ENCODE measurements at places on chromosomes 16 and 17. TPM values are rescaled to one million over a fixed set of nuclear protein-coding genes. Genes with fewer than 3 reads are reported as not detected.

LRRC59 gene
- polyA plus RNA-seq: 110 TPM

DNA sequence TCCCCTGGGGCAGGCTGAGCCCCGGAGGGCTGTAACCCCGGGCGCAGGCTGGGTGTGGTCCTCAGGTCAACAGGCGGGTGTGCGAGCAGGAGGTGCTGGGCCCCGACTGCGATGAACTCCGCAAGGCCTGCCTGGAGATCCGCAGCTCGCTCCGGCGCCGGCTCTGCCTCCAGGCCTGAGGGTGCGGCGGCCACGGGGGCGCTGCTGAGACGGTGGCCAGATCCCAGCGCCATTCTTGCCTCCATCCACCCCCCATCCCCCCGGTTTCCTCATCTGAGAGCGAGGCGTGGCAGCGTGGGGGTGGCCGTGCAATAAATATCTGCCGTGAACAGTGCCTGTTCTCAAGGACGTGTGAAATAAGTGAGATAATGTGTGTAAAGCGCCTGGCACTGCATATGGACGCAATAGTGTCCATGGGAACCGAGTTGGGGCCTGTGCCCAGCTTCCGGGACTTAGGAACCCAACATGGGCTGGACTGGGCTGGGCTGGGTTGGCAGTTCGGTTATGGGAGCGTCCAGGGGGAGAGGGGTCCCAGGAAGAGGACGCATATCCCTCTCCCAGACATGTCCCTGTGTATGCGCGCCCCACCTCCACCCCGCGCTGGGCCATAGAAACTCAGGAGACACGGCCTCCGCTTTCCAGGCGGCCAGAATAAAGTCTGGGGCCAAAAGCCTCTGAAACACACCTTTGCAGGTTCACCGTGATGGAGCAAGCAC lies 15.0 kb downstream of the ZNF213 start:
- no peaks in the 10 kb centered on the region for H3K27me3 ChIP-seq
- peak overlapping the region; percentile 76 for H3K4me3 ChIP-seq
- peak overlapping the region; percentile 50 for H3K27ac ChIP-seq
- no peaks in the 10 kb centered on the region for H3K4me1 ChIP-seq
- peak; percentile 78 for DNase-seq
- H3K36me3 ChIP-seq: no peaks in the 10 kb centered on the region

- H3K4me3 ChIP-seq: no peak overlapping the region
- H3K27me3 ChIP-seq: peaks cover 2% of the 10 kb centered on the region
- no peak overlapping the region for H3K27ac ChIP-seq
- no peaks in the 10 kb centered on the region for H3K4me1 ChIP-seq
- H3K36me3 ChIP-seq: no peaks in the 10 kb centered on the region
These were observed 23.5 kb upstream of the NXPH3 start for GRCh38 chr17:49552070-49552751.

- no peaks in the 10 kb centered on the region for H3K27me3 ChIP-seq
- no peaks in the 10 kb centered on the region for H3K36me3 ChIP-seq
- no peaks in the 10 kb centered on the region for H3K4me1 ChIP-seq
- no peak for DNase-seq
- H3K27ac ChIP-seq: no peak overlapping the region
These were observed 17.8 kb downstream of the SPECC1 start for GRCh38 chr17:20026960-20027359.

- H3K4me1 ChIP-seq: no peaks in the 10 kb centered on the region
- no peaks in the 10 kb centered on the region for H3K36me3 ChIP-seq
- no peak overlapping the region for H3K4me3 ChIP-seq
- no peak overlapping the region for H3K27ac ChIP-seq
These were observed 140.9 kb downstream of the MRTFB start for GRCh38 chr16:14211856-14212543.

BIRC5 gene
- 44.4 TPM for polyA plus RNA-seq

DNA sequence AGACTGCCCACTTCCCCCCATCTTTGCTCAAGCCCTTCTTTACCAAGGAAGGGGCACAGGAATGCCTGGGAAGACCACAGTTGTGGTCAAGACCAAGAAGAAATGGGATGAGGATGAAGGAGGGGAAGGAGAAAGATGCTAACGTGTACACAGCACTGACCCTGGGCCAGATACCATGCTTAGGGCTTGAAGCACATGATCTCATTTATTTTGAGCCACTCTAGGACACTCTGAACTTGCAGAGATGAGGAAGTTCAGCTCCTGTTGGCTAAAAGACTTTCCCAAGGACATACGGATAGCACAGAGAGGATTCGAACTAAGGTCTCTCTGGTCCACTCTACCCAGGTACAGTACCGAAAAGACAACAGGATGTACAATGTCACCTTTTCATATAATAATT lies 42.6 kb downstream of the PIK3R5 start:
- H3K27me3 ChIP-seq: no peaks in the 10 kb centered on the region
- no peaks in the 10 kb centered on the region for H3K36me3 ChIP-seq
- H3K4me1 ChIP-seq: peaks cover 16% of the 10 kb centered on the region

DNA sequence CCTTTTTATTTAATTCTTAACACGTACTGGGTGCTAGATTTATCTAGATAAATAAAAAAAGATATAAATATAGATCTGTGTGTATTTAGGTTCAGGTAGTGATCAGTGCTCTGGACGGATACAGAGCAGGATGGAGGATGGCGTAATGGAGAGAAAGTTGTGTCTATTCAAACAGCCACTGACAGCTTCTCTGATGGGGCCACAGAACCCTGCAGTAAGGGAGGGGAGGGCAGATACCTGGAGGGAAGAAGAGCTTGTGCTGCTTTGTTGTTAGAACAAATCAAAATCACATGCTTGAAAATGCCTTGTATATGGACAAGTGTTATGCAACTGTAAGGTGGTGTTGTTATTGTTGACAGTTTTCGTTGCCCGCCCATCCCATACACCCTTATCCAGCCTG lies 170.2 kb downstream of the UTP18 start:
- DNase-seq: no peak
- H3K4me1 ChIP-seq: no peaks in the 10 kb centered on the region
- no peak overlapping the region for H3K4me3 ChIP-seq
- no peak overlapping the region for H3K27ac ChIP-seq

TLCD3B gene
- 0.13 TPM for polyA plus RNA-seq

DNA sequence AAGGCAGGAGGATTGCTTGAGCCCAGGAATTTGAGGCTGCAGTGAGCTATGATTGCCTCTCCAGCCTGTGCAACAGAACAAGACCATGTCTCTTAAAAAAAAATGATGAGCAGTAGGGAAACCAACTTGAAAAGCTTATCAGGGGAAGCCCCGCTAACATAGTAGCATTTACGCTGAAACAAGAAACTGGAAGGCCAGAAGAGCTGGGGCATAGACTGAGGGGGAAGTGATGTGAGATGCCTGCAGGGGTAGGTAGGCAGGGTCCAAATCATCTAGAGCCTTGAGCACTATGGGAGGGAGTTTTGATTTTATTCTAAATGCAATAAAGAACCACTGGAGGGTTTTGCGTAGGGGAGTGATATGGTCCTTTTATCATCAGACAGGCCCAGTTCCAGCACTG lies 139.3 kb downstream of the CYB561 start:
- H3K27me3 ChIP-seq: no peaks in the 10 kb centered on the region
- no peak for DNase-seq
- no peaks in the 10 kb centered on the region for H3K36me3 ChIP-seq
- H3K4me3 ChIP-seq: no peak overlapping the region

GRCh38 chr17:76160896-76161528 lies 20.0 kb upstream of the FOXJ1 start:
- H3K27ac ChIP-seq: no peak overlapping the region
- peaks cover 4% of the 10 kb centered on the region for H3K4me1 ChIP-seq
- H3K36me3 ChIP-seq: no peaks in the 10 kb centered on the region
- no peaks in the 10 kb centered on the region for H3K27me3 ChIP-seq

DNA sequence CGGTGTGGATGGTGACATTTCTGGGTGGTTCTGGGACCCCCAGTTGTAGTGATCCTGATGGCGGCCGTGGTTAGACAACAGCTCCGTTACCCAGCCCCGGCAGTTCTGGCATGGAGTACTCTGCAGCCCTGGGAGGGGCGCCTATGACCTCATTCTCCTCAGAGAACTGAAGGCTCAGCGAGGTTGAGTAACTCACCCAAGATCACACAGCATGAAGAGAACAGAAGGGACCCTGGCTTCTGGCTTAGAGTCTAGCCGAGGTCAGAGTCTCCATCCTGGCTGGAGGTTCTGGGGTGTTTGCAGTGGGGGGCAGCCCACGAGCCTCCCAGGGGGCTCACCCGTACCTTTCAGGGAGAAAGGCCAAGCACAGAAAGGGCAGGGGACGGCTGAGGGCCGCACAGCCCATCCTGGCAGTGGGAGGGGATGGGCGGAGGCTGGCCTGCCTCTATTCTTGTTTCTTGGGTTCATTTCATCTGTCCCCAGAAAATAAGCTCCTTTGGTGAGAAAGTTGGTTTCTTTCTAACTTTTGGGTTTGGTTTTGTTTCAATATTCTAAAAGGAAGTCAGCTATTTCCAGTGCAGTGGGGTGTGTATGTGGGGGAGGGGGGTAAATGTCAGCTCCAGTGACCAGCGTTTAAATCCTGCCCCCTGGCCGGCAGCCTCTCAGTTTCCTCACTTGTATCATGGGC lies 13.2 kb downstream of the ZFPM1 start:
- H3K36me3 ChIP-seq: no peaks in the 10 kb centered on the region
- no peak overlapping the region for H3K4me3 ChIP-seq
- H3K27me3 ChIP-seq: no peaks in the 10 kb centered on the region
- no peak for DNase-seq
- no peak overlapping the region for H3K27ac ChIP-seq
- no peaks in the 10 kb centered on the region for H3K4me1 ChIP-seq

ALOX15B gene
- not detected for polyA plus RNA-seq

DNA sequence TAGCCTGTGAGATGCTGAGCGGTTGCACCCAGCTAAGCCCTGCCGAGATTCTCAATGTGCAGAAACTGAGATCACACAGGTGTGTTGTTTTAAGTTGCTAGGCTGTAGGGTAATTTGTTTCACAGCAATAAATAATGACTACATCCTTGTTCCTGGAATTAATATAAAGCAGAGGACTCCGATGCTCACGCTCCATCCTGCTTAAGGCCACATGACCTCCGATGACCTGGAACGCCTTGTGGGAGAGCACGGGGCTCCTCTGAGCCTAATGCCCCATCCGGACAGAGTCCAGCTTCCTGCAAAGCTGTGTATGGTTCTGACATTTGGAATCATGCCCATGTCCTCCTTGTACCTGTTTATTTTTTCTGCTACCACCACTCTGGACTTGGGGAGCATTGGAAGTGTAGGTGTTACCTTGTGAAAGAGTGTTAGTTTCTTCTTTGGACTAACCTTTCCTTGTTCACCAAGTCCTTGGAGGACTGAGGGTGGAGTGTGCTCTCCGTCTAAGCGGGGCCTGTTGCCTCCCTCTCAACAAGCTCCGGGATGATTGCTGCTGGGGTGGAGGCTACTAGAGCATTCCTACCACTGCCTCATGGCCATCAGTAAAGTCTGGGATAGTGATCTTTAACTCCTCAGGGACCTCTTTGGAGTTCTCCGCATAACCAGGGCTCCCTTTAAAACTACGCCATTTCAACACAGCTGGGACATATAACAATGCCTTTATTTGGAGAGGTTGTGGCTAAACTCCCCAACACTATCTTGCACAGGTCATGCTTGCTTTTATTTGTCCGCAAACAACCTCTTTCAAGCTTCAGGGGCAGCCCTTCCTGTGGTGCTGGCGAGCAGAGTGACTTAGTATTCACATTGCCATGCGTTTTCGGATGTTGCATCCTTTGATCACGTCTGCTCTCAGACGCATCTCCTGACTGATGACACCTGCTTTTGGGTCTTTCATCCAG lies 125.4 kb downstream of the IRX3 start:
- H3K27me3 ChIP-seq: no peaks in the 10 kb centered on the region
- no peak for DNase-seq

DNA sequence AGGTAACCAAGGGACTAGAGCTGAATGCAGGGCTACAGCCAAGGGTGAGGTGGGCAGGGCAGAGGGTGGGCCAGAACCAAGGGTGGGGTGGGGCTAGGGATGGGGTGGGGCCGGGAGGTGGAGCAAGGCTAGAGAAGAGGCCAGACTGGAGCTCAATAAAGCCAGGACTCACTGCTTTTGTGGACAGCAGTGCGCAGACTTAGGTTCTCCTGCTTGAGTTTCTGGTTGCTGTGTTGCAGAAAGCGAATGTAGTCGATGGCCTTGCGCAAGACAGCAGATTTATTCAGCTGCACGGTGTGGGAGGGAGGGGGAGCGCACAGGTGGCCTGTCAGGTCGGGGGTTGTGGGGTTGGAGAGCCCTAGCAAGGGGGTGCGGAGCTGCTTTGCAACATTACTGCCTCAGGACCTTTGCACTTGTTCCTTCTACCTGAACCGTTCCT lies 18.7 kb downstream of the SREBF1 start:
- peak; percentile 68 for DNase-seq
- H3K27me3 ChIP-seq: no peaks in the 10 kb centered on the region
- H3K4me3 ChIP-seq: no peak overlapping the region
- H3K36me3 ChIP-seq: peaks cover 3% of the 10 kb centered on the region
- peaks cover 17% of the 10 kb centered on the region for H3K4me1 ChIP-seq

- H3K36me3 ChIP-seq: no peaks in the 10 kb centered on the region
- H3K27me3 ChIP-seq: no peaks in the 10 kb centered on the region
- peaks cover 10% of the 10 kb centered on the region for H3K4me1 ChIP-seq
- peak; percentile 45 for DNase-seq
These were observed 522 bp downstream of the NAGS start for GRCh38 chr17:44004761-44005526.

- no peak overlapping the region for H3K4me3 ChIP-seq
- H3K27ac ChIP-seq: no peak overlapping the region
- no peaks in the 10 kb centered on the region for H3K27me3 ChIP-seq
- peaks cover 45% of the 10 kb centered on the region for H3K36me3 ChIP-seq
- DNase-seq: no peak
These were observed 53.8 kb downstream of the SYNRG start for GRCh38 chr17:37555386-37555785.

Data from GM23248 (cell line).